ENCODE measurements at places on chromosomes 12 and 14.

GRCh38 chr12:67674417-67674816 is 25.9 kb downstream of the DYRK2 start:
- DNase-seq: no peak

- DNase-seq: no peak
Measured at GRCh38 chr12:115623764-115624334, 653.6 kb downstream of the MED13L start.

DNA sequence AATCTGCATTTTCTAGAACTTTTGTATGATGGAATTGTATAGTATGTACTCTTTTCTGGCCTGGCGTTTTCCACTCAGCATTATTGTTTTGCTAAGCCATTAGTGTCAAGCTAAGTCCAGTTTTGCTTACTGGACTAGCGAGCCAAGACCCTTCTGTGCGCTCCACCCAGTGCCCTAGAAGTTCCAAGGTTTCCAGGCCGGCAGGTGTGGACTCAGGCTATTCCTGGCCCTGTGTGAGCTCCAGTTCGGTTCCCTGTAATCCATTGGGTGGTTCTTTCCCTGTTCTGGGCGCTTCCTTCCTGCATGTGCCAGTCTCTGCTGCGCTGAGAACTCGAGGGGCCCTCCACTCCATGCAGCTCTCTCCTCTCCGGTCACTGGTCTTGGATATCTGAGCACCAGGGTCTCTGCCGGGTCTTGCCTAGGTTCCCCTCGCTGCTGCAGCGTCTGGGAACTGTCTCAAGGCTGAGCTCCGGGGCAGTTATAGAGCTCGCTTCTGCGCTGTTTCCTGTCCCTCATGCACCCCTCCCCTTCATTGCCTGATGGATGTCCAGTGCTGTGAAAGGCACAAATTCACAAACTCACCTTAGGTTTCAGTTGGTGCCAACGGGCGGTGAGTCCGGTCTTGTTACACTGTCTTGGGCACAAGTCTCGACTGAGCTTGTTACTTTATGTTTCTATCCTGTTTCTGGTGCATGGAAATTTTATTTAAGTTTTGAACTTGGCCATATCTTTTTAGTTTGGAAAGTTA is 100.8 kb downstream of the ADGRD1 start:
- DNase-seq: no peak

GRCh38 chr12:121301876-121302275 is 5.4 kb upstream of the CAMKK2 start:
- no peak for DNase-seq

GRCh38 chr12:109451400-109451799 is 25.7 kb downstream of the KCTD10 start:
- DNase-seq: no peak

DNA sequence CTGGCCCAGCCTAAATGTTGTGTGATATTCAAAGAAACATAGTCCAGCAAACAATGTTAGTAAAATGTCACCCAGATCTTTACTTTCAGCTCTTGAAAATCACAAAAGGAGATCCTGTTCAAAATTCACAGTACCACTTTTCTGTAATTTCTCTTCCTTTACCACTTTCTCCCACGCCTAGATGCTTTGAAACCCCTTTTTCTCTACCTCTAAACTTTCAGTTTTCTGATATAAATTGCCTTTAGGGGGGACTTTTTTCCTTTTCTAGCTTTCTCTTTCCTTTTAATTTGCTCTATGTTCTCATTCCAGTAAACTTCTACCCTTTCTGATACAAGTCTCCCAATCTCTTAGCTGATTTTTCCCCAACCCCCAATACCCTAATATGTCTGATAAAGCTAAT is 101.8 kb downstream of the LMO3 start:
- no peak for DNase-seq

- no peak for DNase-seq
Measured at GRCh38 chr12:123111498-123112165, 39.3 kb downstream of the PITPNM2 start.

Data from stimulated activated CD8-positive, alpha-beta memory T cell treated with anti-CD3 and anti-CD28 coated beads, Interleukin-4, amount 100 ng/mL, for 1 hour (primary cell).